Stimulated activated CD8-positive, alpha-beta memory T cell treated with anti-CD3 and anti-CD28 coated beads, Interleukin-12 subunit alpha, Interleukin-12 subunit beta, amount 100 ng/mL, for 1 hour (primary cell): ENCODE measurements at places on chromosomes 3 and 15.

DNA sequence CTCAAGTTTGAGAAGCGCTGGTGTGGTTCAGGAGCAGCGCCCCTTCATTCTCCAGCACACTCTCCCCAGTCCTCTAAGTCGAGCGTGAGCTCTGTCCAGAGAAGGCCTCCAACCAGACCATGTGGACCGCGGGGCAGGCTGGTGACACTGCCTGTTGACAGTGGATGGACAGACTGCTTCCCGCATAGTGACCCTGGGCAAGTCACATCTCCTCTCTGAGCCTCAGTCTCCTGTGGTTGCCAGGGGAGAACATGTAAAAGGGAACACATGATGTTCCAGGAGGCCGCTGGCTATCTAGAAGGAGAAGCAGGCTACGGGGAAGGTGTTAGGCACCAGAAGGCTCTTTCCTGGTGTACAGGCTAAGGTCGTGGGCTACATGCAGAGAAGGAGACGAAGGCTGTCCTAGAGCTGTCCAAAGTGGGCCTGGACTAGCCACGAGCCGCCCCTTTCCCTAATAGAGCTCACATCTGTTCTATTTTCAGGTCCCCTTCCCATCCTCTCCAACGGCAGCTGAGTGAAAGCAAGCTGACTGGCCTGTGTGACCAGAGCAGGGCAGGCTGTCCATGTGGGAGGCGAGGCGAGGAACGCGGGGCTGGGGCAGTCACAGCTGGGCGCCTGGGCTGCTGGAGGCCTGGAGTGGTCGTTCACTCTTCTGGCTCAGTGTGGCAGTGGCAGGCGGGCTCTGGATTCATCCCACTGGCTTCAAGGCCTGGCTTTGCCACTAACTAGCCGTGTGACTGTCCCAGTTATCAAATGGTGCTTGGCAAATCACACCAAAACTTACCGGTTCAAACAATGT lies 11.1 kb downstream of the ISG20 start:
- no peak for DNase-seq

DNA sequence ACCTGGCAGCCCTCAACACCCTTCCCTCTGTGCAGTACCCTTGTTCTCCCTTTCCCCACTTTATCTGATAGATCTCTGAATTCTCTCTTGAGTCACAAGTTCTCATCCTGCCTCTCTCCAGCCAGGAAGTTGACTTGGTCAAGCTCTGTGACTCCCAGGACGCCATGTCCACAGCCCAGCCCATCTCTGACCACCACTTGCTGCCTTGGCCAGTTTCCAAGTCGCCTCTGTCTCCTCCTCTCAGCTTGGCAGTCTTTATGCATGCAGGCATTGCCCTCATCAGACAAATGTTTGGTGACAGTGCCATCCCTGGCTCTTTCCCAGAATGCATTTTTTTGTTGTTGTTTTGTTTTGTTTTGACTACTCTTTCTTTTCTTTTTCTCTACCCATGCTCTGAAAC lies 25.7 kb downstream of the ZNF35 start:
- no peak for DNase-seq

DNA sequence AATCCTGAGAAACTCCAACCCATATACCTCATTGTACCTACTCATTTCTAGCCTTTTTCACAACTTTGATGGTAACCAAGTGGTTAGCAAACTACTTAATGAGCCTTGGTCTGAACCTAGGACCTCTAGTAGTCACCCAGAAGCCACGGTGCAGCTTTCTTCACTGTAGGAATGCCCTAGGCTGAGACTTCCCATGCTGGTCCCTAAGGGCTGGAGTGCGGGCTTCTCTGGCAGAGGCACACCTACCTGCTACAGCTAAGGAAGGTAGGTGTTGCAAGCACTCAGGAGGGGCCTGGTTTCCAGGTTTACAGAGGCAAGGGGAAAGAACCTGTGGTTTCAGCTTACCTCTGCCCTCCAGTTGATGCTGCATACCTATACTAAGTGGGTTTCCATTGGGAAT lies 65.4 kb downstream of the DHX30 start:
- DNase-seq = no peak

DNA sequence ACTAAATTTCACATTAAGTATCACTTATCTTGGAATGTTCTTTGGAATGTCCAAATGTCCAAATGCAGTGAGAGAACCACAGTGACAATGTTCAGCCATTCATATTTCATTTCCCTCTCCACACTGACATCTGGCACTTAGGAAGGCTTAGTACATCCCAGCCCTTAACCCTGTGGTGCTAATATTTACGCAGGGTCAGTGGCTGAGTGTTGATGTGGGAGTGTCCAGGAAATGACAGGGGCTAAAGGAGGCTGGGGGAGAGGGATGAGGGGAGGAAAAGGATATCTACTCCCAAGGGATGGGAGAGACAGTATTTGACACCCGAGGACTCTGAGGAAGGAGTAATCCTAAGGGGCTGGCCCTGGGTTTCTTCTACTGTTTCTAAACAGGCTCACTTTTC lies 14.1 kb upstream of the CCR4 start:
- DNase-seq = no peak

DNA sequence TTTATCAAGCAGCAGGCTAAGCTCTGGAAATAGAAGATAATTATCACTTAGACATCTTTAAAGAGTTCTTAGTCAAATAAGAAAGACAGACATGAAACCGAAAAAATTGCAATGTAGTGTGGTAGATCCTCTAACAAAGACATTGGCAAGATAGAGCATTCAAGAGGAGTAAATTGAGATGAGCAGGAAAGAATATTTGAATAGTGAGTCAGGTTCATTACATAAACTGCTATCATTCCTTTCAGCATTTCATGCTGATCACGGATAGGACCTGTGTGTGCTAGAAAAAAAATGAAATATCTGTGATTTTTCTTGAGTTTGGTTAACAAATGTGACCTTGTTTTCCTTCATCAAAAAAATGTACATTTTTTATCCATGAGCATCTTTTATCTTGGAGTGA lies 460.9 kb downstream of the OTOL1 start:
- DNase-seq = no peak

GRCh38 chr15:78317145-78317836 lies 17.9 kb upstream of the SKIC8 start:
- DNase-seq = no peak

DNA sequence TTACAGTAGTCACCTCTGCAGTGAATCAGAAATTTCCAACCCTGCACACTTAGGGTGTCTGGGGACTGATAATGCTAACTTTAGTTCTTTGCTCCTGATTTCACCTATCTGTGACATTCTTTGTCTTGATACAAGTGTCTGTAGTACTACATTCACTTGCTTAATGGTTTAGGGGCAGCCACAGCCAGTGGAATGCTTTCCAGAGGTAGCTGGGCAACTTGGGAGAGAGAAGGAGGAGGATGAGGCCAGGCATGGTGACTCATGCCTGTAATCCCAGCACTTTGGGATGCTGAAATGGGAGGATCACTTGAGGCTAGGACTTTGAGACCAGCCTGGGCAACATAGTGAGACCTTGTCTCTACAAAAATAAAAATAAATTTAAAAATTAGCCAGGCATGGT lies 8.5 kb downstream of the BAHD1 start:
- DNase-seq = no peak

- no peak for DNase-seq
Measured at GRCh38 chr3:42066516-42067181, 24.5 kb upstream of the TRAK1 start.

DNA sequence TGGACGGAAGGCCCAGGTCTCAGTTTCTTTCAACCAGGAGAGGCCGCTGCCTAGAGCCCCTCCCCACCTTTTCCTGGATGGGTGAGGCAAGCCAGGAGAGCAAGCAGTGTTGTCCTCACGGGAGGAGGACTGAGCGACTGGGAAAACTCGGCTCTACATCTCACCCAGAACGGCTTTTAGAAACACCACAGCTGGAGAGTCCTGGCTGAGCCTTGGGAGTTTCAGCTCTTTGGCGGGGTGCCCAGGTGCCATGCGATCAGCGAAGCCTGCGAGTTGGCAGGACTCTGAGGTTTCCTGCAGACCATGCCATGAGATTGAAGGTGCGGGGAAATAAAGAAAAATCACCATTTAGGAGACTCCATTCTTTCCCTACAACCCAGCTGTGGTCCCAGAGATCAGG lies 26.0 kb downstream of the PPCDC start:
- DNase-seq = no peak

GRCh38 chr15:67822537-67823313 lies 2.6 kb upstream of the SKOR1 start:
- no peak for DNase-seq

DNA sequence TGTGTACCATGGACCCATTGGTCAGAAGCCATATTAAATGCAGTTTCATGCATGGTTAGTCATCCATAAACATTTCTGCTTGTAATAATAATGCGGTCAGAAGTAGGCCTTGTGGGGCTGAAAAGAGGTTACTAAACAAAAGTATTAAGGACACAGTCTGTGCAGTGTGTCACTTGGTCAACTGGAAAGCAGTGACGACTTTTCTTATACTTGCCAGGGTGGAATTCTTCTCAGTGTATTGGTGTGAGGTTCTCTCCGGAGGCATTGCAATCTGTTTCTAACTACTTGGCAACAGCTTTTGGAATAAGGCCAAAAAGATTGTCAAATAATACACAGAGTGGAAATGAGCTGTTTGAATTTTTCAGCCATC lies 46.8 kb downstream of the CHL1 start:
- no peak for DNase-seq

- no peak for DNase-seq
Measured at GRCh38 chr3:34634939-34635338, 836.5 kb downstream of the PDCD6IP start.

GRCh38 chr3:152356870-152357276 lies 88.1 kb downstream of the MBNL1 start:
- no peak for DNase-seq

DNA sequence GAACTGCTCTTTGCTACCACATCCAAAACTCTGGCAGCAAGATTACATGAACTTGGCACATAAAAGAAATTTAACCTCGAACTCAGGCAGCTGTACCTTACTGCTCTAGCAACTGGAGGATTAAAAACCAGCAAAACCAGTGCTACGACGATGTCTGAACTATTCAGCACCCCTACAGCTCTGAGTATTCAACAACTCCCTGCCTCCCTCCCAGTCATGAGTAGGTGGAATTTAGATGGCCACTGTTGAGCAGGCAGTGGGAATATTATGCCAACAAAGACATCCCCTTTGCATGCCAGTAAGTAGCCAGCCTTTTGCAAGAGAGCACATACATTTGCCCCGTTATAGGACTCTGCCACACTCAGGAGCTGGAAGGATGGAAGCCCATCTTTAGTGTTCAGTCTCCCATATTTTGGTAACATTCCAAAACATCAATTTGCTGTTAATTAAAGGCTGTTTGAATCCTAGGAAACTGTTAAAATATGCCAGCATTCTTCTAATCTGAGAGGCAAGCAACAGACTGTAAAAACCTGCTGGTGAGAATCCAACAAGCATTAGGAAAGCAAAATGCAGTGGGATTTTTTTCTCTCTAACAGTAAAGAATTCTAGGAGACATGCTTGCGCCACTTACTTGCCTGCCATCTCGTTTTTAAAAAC lies 85.4 kb downstream of the ZNF385D start:
- no peak for DNase-seq

- no peak for DNase-seq
Measured at GRCh38 chr3:194960446-194961032, 274.9 kb downstream of the FAM43A start.

DNA sequence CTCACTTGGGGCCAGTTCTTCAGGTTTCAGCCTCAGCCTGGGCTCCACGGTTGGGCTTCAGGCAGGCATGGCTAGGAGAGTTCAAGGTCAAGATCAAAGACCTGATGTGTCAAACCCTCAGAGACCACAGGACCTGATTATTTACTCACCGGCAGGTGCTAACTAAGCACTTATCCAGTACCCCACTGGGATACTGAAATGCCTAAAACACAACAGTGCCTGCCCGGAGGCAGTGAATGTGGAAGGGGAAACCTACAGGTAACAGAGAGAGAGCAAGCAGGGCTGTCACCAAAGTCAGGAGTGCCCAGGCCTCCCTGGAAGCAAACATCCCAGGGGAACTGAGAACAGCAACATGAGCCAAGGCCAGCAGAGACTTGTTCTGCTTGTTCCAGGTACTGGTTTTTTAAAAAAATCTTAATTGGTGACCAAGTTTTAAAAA lies 6.7 kb downstream of the IDH2 start:
- no peak for DNase-seq

GRCh38 chr3:149628957-149629670 lies 28.7 kb downstream of the WWTR1 start:
- DNase-seq = no peak

GRCh38 chr3:13772885-13773745 lies 106.8 kb downstream of the WNT7A start:
- DNase-seq = no peak

DNA sequence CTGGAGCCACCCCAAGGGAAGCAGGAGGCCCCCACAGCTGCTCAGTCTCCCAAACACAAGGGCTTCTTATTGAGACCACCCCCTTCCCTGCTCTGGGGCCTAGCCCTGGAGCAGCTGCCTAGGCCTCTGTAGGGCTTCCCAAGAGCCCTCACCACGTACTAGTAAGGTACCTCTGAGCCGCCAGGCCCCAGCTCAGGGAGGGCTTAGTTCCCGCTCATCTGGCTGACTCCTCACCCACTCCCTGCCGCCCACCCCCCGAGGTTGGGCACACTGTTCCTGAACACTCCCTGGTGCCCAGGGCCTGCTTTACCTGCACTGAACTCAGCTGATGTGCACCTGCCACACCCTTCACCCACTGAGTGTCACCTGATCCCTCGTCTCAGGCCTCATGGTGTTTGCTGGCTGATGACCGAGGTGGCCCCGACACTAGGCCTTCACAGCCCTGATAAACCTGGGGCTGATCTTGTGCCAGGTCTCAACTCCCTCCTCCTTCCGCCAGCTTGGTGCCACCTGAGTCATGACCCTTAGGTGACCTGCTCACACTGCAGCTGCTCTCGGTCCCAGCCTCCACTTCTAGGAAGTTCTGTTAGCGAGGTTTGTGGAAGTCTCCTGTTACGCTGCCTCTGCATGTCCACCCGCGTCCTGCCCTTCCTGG lies 18.0 kb upstream of the SPTBN5 start:
- no peak for DNase-seq

DNA sequence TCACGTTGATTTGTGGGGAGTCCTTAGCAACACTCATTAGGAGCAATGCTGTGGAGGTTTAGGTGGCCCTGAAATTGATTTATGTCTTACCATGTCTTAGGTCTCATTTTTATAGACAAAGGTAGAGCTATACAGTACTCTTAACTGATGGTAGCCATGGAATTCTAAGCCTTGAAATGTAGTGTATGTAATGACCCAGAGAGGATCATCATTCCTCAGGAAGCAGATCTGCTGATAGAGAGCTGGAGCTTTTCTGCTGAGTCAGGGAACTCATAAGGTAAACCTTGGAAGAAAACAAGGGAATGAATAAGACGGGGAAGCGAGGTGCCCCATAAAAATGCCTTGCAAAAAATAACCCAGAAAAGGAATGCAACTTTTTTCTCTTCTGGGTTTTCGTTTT lies 34.0 kb upstream of the ZNF639 start:
- no peak for DNase-seq

DNA sequence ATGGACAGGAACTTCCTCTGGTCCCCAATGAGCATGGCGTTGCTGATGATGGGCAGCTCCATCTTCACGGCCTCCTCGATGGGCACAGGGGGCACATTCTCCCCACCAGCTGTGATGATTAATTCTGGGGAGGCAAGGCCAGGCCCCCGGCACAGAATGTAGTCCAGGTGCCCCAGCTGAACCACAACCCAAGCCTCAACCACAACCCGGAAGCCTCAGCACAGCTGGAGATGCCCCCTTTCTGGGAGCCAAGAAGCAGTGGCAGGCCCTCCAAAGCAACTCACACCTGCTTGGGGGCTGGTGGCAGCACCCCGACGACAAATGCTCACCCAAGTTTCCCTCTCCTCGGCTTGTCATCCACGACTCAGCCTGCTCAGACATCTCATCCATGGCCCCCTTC lies 25.2 kb downstream of the IDH3A start:
- DNase-seq = no peak
